ENCODE measurements at places on chromosomes 4 and X.

GRCh38 chr4:100742045-100742444 is 224.2 kb upstream of the EMCN start:
- DNase-seq, result no peak

DNA sequence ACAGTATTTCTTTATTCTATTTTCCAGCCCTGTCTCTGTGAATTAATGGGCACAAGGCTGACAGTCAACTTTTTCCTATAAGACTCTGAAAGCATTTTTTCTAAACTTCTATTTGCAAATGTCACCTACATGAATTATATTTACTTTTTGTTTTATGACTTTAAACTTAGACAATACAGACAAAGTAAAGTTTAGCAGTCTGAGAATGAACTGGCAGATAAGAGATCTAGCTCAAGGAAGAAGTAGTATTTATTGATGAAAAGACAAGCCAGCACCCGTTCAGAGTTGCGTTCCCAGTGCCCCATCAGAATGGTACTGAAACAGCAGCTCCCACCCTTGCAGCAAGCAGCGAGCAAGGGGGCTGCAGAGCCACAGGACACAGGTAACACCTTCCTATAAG is 148.5 kb downstream of the FAM13A start:
- DNase-seq, result no peak

GRCh38 chr4:29549342-29549741 is 1170.8 kb upstream of the PCDH7 start:
- DNase-seq, result no peak

DNA sequence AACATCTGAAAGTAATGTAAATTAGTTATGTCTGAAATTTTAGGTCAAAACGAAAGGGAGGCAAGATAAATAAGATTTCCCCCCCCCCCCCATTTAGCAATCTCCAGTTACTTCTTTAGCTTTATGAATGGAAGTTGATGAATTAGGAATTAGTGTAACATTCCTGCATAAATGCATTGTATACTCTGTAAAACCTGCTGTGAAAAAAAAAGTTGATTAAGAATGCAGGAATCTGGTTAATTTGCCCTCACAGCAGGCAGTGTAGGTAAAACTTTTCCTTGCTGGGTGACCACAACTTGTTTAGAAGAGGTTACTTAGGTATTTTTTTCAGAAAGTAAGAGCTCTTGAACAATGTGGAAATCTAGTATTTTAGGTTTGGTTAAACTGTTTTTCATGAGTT is 15.3 kb downstream of the LARP7 start:
- no peak for DNase-seq

GRCh38 chr4:68272380-68272779 is 26.9 kb upstream of the TMPRSS11B start:
- no peak for DNase-seq
